ENCODE measurements at places on chromosomes 1 and 21.

DNA sequence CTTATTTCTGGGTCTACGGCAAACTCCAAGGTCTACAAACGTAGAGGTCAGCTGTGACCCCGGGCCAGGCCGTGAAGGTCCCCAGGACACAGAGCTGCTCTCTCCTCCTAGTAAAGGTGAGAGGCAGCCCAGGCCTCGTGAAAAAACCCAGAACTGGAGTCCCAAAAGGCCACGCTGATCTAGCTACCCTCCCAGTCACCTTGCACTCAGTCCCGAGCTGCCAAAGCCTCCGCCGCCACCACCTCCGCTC lies 125 bp downstream of the ATP5PF start:
- no peak for DNase-seq

DNA sequence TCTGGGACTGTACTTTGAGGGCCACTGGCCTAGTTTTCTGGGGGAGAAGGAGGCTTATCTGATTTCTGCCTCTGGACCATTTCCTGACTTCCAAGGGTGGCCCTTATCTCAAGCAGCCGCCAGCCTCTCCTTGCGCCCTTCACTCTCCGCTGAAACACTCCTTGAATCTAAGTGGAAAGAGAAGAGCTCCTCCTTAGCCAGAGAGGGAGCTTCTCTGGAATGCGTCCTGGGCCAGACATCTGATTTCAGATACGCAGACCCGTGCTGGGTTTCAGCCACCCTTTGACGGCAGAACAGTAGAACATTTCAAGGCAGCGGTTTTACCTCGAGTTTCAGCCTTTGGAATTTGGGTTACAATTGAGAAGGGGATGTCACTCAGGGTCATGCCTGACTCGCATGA lies 308.0 kb downstream of the CAMTA1 start:
- DNase-seq = no peak

GRCh38 chr21:35202431-35202830 lies 153.3 kb upstream of the RUNX1 start:
- DNase-seq = no peak

DNA sequence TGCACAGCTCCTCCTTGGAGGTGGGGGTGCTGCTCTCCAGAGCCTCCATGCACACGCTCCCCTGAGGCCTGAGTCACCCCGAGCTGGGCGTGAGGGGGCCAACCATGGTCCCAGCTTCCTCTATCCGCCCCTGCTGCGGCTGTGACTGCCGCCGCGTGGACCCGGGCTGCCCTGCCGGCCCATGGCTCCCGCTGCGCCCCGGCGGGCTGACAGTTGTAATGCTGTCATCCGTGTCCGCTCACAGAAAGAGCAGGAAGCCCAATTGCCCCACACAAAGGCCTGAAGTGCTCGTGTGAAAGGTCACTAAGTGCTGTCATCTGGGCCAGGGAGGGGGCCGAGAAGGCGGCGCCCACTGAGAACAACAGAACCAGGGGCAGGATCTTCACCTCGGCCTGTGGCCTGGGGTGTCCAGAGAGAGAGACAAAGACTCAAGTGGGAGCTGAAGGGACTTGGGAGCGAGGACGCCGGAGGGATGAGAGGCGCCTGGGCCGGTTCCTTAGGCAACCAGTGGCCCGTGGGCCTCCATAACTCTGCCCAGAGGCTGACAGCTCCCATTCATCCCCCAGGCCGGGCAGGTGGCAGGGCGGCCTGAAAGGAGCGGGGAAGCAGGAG lies 31.5 kb downstream of the OLIG1 start:
- DNase-seq = no peak

DNA sequence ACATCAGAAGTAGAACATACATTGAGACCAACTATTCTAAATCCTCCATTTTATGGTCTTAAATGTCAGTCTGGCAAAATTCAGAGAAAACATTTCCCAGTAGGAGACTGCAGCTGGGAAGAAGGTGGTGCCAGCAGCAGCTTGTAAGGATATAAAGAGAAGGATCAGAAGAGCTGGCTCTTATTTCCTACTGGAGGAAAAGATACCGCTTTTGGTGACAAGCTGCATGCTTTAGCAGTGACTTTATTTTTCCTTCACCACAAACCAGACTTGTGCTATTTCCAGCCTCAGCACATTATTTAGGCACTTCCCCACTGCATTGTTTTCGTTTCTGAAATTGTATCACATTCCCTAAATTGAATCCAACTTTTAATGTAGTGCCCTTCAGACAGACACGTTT lies 28.4 kb downstream of the RNF11 start:
- peak; percentile 89 for DNase-seq

- DNase-seq = no peak
Observed at GRCh38 chr21:44761011-44761729, 40.5 kb downstream of the UBE2G2 start.

- no peak for DNase-seq
Observed at GRCh38 chr1:81340239-81340638, 460.5 kb upstream of the ADGRL2 start.

GRCh38 chr1:173353350-173353749 lies 123.8 kb upstream of the PRDX6 start:
- DNase-seq = no peak

DNA sequence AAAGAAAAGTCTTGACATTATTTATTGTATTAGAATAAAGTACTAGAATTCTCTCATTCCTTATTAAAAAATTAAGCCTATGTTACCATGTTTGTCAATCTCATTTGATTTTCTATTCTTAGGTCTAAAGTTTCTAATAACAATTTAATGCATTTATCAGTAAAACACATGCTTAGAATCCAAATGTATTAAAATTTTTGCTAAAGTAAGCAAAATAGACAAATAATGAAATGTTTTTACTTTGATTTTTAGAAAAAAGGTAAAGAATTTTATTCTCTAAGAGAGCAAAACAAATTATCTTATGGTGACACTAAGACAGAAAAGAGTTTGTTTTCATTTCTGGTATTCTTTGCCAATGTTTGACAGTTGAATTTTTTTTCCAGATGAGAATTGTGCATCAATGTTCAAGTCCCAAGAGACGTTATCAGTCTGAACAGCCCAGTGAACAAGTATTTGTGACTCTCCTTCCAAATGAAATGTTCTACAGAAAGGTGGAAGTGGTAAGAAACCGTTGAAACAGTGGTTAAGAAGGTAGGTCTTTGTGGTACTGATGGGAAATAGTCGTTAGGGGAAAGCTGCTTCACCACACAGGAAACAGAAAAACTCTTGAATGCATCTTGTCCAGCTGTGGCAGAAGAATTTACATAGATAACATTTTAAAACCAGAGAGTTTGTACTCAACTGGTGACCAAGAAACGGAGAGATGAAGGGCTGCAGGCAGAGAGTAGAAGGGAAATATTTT lies 402.5 kb downstream of the PTPRC start:
- DNase-seq = no peak

- DNase-seq = no peak
Observed at GRCh38 chr1:229133151-229133550, 137.8 kb upstream of the RAB4A start.

DNA sequence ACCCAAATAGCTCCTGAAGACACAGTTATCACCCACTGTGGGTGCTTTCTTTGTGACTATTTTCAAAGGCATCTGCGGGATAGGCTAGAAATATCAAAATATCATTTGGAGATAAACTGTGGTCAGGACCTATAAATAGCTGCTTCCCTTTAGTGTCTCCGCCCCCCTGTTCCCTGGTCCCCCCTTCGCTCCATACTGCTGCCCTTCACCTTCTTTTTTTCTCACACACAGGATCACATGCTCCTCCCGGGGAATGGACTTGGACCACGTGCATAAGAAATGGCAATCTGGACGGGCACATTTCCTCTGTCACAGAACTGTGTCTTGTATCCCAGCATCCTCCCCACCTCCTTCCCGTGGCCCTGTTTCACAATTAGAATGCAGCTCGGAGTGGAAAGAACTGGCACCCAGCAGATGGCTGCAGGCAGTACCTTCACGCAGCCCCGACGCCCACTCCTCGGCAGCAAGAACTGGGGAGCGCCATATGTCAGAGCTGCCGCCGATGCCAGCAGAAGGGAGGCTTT lies 68.8 kb upstream of the SSX2IP start:
- DNase-seq = no peak

GRCh38 chr1:155871390-155871789 lies 12.0 kb downstream of the SYT11 start:
- no peak for DNase-seq

- no peak for DNase-seq
Observed at GRCh38 chr1:29502911-29503840, 266.9 kb downstream of the PTPRU start.

- DNase-seq = no peak
Observed at GRCh38 chr1:13700521-13701270, 708 bp downstream of the PRDM2 start.

DNA sequence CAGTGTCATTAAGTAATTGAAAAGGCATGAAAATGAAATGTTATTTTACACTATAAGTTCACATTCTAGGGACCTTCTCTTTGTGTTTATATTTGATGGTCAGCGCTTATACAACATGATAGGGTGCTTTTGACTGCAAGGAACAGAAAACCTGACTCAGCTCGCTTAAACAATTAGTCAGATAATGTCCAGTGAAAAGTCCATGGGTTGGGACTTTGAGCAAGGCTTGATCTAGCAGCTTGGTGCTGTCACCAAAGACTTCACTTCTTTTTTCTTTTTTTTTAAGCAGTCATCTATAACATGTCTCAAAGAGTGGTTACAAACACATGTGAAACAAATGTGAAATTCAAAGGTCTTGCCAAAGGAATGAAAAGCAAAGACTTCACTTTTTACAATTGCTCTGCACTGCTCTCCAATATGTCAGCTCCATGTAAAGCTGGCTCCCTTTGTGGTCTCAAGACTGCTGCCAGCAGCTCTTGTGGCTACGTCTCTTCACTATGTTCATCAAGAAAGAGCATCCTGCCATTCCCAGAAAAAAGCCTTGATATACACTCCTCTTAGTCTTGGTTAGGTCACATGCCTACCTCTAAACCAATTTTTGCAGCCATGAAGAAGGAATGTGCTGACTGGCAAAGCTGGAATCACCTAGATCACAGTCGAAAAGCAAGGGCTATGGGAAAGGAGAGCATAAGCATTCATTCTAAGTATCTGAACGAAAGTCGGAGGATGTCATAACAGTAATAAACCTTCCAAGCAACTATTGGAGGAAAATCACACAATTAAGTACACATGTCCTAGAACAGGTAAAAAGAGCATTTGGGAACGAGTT lies 15.2 kb downstream of the F3 start:
- DNase-seq = no peak

DNA sequence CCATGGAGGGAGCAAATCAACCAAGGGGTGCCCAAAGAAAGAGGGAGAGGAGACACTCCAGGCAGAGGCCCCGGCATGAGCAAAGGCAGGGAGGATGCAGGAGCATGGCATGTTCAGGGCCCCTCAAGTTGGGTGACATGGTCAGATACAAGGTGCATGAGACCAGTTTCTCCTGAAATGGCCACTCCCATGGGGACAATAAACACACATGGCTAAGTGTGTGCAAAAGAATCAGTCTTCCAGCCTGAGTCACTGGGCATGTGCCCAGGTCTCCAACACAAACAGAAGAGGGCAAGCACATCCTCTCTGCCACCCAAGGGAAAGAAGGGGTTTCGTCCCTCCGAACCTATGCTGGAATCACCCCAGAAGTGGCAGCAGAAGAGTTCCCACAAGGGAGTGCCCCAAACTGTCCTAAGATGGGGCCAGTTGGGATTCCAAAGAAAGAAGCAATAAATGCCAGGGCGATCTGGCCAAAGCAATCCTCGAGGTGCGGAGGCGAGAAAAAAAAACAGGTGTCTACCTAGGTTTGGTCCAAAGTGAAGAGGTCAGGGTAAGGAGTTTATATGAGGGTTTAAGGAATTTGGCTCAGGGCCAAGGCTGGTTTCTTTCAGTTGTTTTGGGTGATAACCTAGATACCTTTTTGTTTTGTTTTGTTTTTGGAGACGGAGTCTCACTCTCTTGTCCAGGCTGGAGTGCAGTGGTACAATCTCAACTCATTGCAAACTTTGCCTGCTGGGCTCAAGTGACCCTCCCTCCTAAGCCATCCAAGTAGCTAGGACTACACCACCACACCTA lies 13.2 kb downstream of the CASP9 start:
- no peak for DNase-seq

- peak; percentile 67 for DNase-seq
Observed at GRCh38 chr1:16139473-16139962, 16.4 kb downstream of the EPHA2 start.

GRCh38 chr1:25553749-25554429 lies 10.5 kb downstream of the LDLRAP1 start:
- no peak for DNase-seq

DNA sequence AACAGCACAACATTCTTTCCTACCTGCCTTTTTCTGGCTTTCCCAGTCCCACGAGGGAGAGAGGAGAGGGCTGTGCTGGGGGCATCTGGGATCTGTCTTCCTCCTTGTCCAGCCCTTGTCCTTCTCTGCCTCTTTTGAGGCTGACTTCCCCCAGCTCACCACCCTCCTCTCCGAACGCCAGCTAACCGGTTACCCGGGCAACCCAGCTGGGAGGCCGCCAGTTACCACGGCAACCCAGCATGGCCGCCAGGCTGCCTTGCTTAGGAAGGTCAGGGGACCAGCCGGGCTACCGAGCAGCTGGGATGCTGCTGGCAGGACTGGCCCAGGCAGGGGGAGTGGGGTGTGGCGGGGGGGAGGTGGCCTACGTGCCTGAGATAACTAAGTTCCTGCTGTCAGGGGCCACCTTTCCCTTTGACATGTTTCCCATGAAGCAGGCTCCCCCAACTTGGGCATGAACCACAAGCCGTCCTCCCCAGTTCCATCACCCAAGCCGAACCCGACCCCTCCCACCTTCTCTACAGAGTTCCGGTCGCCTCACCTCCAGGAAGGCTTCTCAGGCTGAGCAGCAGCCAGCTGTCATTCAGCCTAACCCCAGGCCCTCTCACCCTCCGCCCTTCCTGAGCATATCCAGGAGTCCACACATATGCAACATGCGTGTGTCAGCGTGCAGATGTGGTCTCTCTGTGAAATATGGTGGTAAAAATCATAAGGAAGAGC lies 8.7 kb downstream of the PLEKHA6 start:
- no peak for DNase-seq

DNA sequence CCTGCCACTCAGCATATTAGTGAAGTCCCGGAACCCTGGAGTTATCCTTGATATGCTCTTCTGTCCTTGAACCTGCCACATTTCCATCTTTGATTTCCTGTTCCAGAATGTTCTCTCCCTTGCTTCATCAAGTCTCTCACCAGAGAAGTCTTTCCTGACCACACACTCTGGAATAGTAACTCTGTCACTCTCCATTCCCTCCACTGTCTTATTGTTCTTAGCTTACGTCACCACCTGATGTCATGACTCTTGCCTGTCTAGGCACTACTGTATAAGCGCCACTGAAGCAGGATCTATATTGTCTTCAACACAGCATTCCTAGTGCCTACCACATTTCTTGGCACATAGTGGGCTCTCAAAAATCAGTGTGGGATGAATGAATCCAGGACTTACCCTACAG lies 65.4 kb upstream of the SMYD2 start:
- DNase-seq = no peak
